ENCODE measurements at places on chromosomes 7 and 10.
A peak's percentile ranks its signal among the peaks of the same experiment; 100 is the strongest.

DNA sequence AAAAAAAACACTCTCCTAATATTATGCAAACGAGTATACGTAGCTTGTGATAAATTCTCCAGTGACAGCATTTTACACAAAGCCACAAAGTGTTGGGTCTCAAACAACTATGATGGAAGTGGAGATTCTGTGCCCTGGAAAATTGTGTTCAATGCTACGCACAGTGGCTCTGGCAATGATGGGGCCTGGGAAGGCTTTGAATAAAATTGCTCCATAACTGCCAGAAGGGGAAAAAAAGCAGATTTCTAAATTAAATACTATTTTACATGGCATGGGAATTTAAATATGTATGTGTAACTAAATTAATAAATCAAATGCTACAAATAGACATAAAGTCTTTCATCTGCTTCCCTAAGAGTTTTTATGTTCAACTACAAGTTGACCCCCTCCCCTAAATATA lies 306.7 kb downstream of the GRID1 start:
- no peak for DNase-seq

GRCh38 chr7:46155367-46155766 lies 234.3 kb upstream of the IGFBP3 start:
- no peak for DNase-seq

DNA sequence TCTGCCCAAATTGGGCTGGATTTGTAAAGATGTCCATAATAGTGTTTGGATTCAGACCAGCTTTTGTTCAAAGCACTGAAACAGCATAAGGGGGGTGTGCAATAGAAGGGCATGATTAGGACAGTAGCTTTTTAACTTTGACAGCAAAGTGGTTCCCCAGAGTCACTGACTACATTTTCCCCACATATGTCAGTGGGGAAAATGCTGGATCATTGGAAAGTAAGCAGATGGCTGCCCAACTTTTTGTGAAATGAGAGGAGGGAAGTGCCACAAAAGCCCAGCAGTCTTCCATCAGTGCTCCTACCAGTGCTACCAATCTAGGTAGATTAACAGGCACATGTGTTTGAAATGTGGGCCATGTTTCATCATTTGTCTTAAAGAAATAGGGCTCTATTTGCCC lies 162.8 kb downstream of the FZD1 start:
- DNase-seq = no peak

DNA sequence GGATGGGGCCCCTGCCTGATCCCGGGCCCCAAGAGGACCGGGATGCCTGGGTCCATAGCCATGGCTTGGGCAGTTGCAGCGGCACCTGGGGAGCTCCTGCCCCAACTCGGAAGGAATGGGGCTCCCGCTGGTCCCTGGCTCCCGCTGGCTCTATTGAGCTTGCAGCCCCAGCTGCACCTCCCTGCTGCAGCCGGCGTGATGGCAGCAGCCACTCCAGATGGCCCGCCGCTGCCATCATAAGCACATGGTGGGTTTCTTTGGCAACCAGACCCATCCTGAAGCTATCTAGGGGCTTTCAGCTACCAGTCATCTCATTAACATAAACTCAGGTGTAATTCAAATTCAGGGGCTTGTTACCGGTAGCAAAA lies 11.1 kb upstream of the DNMBP start:
- DNase-seq = no peak

DNA sequence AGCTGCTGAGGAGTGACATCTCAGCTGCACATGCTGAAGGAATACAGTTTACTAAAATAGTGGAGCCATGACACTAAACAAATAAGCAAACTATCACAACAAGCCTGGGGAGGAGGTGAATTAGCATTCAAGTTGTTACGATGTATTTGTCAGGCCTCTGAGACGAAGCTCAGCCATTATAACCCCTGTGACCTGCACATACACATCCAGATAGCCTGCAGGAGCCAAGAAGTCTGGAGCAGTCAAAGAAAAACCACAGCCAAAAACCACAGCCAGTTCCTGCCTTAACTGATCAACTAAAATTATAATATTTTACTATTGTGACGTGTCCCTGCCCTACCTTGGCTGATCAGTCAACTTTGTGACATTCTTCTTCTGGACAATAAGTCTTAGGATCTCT lies 68.6 kb downstream of the NSUN6 start:
- DNase-seq = no peak

GRCh38 chr7:98209166-98209920 lies 1.9 kb upstream of the BHLHA15 start:
- DNase-seq = no peak

DNA sequence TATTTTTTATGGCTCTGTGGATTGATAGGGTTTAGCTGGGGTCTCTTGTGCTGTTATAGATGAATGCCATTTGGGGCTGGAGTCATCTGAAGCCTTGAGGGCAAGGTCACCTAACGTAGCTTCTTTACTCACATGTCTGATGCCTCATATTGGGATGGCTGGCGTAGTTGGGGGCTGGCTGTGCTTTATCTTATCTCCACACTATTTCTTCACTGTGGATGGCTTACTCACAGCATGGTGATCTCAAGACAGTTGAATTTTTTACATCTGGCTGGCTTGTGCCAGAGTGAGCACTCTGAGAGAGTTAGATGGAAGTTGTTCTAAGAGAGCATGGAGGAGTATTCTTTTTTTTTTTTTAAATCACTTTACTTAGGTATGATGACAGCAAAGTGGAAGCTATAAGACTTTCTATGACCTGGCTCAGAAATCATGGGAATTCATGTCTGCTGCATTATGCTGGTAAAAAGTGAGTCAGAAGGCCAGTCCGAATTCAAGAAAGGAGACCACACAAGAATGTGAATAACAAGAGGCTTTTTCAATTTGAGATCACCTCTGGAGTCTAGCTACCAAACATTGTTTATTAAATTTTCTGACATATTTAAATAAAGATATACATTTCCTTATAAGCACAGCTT lies 252.4 kb upstream of the TPK1 start:
- no peak for DNase-seq

GRCh38 chr10:33122014-33122809 lies 164.2 kb upstream of the ITGB1 start:
- no peak for DNase-seq

DNA sequence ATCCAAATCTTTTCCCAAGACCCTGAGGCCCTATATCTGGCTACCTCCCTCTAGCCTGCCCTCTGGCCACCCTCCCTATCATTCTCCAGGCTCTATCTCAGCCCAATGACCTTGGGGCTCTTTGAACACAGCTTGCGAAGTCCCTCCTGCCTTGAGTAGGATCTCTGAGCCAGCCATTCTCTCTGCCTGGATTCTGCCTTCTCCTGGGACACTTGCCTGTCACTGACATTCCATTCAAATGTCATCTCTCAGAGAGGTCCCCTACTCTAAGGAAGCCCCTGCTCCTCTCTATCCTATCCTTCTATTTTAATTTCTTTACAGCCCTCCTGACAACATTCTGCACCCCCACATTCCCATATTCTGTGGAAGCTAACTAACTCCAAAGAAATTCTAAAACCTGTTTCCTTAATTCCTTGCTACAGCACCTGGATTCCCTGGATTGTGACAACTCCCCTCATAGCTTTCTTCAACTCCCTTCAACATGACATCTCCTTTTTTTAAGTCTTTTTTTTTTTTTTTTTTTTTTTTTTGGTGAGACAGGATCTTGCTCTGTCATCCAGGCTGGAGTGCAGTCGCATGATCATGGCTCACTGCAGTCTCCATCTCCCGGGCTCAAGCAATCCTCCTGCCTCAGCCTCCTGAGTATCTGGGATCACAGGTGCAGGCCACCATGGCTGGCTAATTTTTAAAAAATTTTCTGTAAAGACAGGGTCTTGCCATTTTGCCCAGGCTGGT lies 81.0 kb upstream of the ASAH2 start:
- no peak for DNase-seq

- DNase-seq = no peak
Observed at GRCh38 chr10:79137300-79137756, 68.6 kb downstream of the ZMIZ1 start.

GRCh38 chr10:17062493-17062892 lies 67.1 kb downstream of the CUBN start:
- DNase-seq = no peak

DNA sequence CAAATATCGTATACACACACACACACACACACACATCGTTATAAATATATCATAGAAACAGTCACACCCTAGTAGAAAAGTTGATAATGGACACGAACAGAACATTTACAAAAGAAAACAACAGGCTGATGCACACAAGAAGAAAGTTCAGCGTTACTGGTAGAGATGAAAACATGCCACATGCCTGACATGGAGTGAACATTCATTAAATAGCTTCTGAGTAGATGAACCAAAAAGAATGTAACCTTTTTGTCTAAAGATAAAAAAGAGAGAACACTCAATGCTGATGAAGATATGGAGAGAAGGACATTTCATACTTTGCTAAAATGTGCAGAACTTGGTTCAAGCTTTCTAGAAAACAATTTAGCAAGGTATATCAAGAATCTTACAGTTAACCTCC lies 173.4 kb upstream of the KLF14 start:
- DNase-seq = no peak

- DNase-seq = no peak
Observed at GRCh38 chr10:61448841-61449600, 4.2 kb downstream of the TMEM26 start.

GRCh38 chr10:99394256-99394655 lies 36.2 kb downstream of the GOT1 start:
- DNase-seq = no peak

- no peak for DNase-seq
Observed at GRCh38 chr7:96224685-96225084, 97.2 kb downstream of the SLC25A13 start.

GRCh38 chr7:127588019-127588696 lies at the start of gene ARF5:
ARF5 (plus strand) TSS chr7:127588411; CDS start chr7:127588499, 88 bp downstream.
- DNase-seq = peak; percentile 90

GRCh38 chr10:50561266-50561665 lies 62.5 kb downstream of the SGMS1 start:
- no peak for DNase-seq

DNA sequence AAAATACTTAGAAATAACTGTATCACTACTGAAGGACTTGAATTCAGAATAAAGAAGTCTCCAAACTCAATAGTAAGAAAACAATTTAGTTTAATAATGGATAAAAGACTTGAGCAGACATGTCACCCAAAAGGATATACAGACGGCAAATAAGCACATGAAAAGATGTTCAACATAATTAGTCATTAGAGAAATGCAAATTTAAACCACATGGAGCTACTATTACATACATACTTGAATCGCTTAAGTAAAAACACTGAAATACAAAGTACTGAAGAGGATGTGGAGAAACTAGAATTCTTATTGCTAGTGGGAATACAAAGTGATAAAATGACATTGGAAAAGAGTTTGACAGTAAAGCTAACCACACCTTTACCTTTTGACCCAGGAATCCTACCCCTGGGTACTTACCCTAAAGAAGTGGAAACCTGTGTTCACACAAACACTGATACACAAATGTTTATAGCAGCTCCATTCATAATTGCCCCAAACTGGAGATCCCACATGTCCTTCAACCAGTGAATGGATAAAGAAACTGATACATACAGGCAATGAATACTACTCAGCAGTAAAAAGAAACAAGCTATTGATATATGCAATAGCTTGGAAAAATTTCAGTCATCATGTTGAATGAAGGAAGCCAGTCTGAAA lies 54.3 kb upstream of the NFKB2 start:
- no peak for DNase-seq

DNA sequence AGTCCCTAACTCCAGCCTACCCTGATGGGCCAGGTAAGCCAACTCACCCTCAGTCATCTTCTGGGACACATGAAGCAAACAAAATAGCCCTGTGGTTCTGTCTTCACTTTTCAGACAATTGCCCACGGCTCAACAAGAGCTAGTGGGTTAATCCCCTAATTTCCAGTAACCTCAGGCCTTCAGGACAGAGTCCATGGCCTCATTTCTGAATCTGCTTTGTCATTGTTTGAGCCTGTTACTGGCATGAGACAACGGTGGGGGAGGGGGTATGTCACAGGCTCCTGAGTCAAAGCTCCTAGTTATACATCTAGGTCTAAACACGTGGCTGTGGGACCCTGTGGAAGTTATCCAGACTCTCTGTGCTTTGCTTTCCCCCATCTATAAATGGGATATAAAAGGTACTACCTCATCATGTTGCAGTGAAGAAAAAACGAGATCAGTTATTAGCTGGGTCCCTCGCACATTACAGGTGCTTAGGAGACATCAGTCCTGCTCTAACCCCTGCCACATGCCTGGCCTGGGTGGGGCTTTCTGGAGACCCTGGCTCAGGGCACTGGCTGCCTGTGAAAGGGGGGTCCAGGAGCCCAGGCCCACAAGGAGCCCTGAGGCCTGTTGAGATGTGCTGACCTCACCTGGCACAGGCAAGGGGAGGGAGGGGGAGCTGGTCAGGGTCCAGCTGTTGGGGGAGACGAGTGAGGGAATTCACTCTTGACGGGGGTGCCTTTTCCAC lies 16.5 kb downstream of the MAT1A start:
- DNase-seq = no peak

All from activated CD8-positive, alpha-beta memory T cell treated with anti-CD3 and anti-CD28 coated beads, Interleukin-2, amount 50 U/mL, for 4 hours (primary cell).